Activated B cell treated with CpG ODN at 0.5 μM for 24 hours (primary cell): ENCODE measurements at places on chromosomes 3 and 15. TPM values are rescaled to one million over a fixed set of nuclear protein-coding genes. Genes with fewer than 3 reads are reported as not detected.

Gene SERINC4
- 0.11 and 0.20 TPM in 2 replicates for total RNA-seq

DNA sequence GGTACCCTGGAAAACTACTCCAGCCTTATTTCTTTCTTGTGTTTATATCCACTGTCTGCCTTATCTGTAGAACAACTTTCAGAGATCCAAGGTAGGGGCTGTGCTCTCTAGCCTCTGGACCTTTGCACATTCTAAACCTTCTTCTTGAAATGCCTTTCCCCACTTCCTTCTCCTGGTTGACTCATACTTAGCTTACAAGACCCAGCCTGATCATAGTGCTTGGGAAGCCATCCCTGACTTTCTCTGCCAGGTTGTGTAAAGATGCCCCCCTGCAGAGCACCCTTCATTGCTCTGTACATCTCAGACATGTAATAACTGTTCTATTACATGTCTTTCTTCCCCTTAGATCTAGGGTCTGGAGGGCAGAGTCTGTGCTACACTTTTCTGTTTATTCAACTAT lies 50.1 kb downstream of the PPM1L start:
- no peak for DNase-seq

Gene FAM81A
- total RNA-seq, result 4.8 and 6.2 TPM in 2 replicates

DNA sequence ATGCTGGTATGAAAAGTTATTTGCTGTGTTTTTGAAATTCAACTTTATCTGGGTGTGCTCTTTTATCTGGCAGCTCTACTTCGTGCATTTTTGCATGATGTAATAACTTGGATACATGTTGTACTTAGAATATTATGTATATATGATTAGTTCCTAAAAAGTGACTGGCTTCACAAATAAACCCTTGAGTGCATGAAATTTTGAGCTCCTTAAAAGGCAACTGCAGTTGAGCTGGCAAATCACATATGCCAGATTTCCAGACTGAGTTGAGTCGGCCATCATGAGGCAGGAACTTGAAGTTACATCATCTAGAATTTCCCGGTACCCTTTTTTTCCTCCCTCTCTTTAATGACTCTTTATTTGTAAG lies 162.5 kb downstream of the FNDC3B start:
- DNase-seq, result no peak

GRCh38 chr15:59372352-59373211 lies at the start of gene MYO1E:
MYO1E (minus strand) TSS chr15:59372871; CDS start chr15:59372500, 371 bp downstream.
- peak; percentile 54 for DNase-seq

DNA sequence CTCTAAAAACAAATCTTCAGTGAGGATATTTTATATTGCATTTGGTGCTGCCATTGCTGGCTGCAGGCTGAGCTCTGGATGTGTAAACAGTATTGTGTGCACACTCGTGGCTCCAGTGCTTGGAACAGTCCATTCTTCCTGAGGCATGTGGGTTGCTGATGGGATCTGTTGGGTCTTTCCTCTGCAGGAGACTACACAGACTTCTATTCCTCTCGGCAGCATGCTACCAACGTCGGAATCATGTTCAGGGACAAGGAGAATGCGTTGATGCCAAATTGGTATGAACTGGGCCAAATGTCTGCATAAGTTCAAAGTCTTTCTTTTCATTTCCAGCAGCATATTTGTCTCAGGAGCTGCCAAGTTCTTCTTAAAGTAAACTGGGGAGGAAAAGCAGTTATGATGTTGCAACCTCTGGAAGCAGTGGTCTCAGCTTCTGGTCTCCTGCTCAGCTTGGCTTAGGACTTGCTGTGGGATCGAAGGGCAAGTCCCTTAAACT lies 9.3 kb downstream of the FAH start:
- DNase-seq, result no peak
